ENCODE measurements at places on chromosomes 11 and 22.

DNA sequence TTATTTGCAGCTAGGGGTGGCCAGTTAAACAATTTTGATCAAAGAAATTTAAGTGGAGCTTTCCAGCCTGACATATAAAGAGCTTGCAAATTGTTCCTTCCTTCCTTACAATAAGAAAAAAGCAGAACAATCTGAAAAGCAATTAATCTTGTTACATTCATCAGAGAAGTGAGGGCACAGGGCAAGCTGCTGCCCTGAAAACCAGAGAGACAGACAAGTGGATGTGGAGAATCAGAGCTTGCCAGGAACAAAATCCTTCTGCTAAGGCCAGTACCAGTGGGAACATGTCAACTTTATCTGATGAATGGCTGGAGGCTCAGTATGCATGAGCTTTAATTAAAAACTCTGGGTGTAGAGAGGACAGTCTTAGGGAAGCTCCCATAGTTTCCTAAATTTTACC is 8.8 kb downstream of the CCDC179 start:
- DNase-seq = no peak

GRCh38 chr11:61152816-61153592 is 8.2 kb downstream of the VPS37C start:
- no peak for DNase-seq

DNA sequence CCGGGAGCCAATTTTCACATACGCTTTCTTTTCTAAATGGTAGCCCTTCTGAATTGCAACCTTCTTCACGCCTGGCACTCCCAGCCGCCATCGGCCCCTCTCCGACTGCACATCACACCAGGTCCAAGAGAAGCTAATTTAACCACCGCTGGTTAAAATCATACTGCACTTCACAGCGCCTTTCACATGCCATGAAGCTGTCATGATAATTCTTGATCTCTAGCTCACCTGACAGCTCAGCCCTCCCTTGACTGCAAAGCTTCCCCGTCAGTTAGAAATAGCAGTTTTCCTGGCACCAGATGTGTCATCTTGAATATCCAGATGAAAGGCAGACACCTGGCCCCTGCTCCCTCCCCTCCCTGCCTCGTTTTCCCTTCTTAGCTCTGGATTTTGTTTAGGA is 101.4 kb downstream of the ARL14EP start:
- no peak for DNase-seq

- no peak for DNase-seq
These were observed 9.8 kb downstream of the FAM111A start for GRCh38 chr11:59152312-59152951.

GRCh38 chr11:47649276-47649675 is 6.9 kb upstream of the MTCH2 start:
- DNase-seq = no peak

- no peak for DNase-seq
These were observed 9.8 kb downstream of the HDHD5 start for GRCh38 chr22:17149076-17149815.

GRCh38 chr11:70505761-70506657 is 107.7 kb downstream of the CTTN start:
- no peak for DNase-seq

GRCh38 chr11:106644824-106645223 is 373.5 kb downstream of the GUCY1A2 start:
- no peak for DNase-seq

DNA sequence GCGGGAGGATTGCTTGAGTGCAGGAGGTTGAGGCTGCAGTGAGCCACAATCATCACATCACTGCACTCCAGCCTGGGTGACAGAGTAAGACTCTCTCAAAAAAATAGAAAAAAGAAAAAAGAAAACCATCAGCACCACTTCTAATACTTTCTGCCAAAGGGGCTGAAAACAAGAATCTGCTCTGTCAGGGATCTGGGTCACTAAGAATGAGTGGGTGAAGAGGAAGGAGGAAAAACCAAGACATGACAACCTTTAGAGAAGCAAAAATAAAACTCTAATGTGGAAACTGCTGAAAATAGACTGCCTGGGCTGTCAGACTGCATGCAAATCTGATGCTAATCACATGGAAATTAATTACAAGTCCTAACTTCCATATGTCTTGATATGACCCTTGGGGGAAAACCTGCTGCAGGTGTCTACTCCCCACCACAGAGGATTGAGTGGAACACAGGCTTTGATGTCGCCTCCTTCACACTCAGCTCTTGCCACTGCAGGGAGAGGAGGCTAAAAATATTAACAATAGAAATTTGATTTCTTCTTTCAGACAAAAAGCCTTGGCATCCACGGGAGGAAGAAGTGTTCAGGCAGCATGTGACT is 62.5 kb upstream of the CRTAM start:
- no peak for DNase-seq

DNA sequence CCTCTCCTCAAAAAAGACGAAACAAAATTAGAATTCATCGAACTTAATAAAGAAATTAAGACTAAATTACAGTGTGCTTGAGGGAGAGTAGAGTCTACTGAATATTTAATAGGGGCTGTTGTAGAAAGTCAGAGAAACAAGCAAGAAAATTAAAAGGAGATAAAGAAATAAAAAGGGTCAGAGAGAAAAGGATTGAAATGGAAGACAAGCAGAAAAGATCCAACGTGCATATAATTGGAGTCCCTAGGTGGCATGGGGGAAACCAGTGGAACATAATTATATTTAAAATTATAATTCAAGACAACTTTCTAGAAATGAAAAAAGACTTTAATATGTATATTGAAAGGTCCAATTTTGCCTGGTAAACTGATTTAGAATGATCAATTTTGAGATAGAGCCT is 74.3 kb downstream of the ACER3 start:
- DNase-seq = no peak

GRCh38 chr11:130315354-130315970 is 745 bp upstream of the ZBTB44 start:
- DNase-seq = peak; percentile 11

DNA sequence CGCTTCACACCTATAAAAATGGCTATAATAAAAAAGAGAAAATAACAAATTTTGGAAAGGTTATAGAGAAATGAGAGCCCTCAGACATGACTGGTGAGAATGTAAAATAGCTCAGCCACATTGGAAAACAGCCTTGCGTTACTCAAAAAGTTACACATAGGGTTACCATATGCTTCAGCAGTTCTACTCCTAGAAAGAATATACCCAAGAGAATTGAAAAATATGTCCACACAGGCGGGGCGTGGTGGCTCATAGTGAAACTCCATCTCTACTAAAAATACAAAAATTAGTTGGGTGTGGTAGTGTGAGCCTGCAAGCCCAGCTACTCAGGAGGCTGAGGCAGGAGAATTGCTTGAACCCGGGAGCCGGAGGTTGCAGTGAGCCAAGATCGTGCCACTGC is 7.6 kb upstream of the JHY start:
- DNase-seq = no peak

GRCh38 chr22:27462190-27462589 is 339.4 kb downstream of the MN1 start:
- DNase-seq = no peak

- no peak for DNase-seq
These were observed 31.3 kb downstream of the RPL27A start for GRCh38 chr11:8713760-8714454.

Data from DND-41 (cell line).